ENCODE measurements at places on chromosomes 1 and 21. TPM values are rescaled to one million over a fixed set of nuclear protein-coding genes. Genes with fewer than 3 reads are reported as not detected.

The OR2T10 gene
- not detected for total RNA-seq

- DNase-seq, result no peak
Observed at GRCh38 chr1:233514946-233515391, 98.9 kb upstream of the KCNK1 start.

GRCh38 chr21:41161428-41161827 lies 6.5 kb upstream of the BACE2 start:
- DNase-seq, result no peak

GRCh38 chr1:17984583-17984982 lies 123.0 kb upstream of the IGSF21 start:
- DNase-seq, result peak; percentile 47

DNA sequence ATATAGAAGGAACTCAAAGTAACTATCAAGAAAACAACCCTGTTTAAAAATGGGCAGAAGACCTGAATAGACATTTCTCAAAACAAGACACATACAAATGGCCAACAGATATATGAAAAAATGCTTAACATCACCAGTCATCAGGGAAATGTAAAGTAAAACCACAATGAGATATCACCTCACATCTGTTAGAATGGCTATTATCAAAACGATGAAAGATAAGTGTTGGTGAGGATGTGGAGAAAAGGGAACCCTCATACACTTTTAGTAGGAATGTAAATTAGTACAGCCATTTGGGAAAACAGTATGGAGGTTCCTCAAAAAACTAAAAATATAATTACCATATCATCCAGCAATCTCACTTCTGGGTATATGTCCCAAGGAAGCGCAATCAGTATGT lies 3.0 kb downstream of the CTSS start:
- no peak for DNase-seq

The OR2AK2 gene
- not detected for total RNA-seq

- DNase-seq, result no peak
Observed at GRCh38 chr1:191348328-191348727, 809.9 kb upstream of the RGS18 start.

GRCh38 chr21:32046191-32046590 lies 173.4 kb downstream of the HUNK start:
- DNase-seq, result no peak

Data from cardiac muscle cell (in vitro differentiated cells and primary cell).